ENCODE measurements at places on chromosomes 12 and 14.

- no peak for DNase-seq
Observed at GRCh38 chr14:78152201-78153063, 17.7 kb upstream of the NRXN3 start.

DNA sequence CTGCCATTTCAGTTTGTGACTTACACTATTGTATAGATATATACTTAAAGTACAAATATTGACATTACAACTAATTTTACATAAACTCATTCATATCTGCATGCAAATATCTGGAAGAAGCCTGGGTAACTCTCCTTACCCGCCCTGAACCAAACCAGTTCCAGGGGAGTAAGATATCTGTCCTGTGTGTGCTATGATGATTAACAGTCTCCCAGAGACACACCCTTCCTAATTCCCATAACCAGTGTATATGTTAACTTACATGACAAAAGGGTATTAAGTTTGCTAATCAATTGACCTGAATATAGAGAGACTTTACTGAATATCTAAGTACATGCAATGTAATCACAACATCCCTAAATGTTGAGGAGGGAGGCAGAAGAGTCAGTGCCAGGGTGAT lies 23.0 kb downstream of the PRB3 start:
- DNase-seq: no peak

DNA sequence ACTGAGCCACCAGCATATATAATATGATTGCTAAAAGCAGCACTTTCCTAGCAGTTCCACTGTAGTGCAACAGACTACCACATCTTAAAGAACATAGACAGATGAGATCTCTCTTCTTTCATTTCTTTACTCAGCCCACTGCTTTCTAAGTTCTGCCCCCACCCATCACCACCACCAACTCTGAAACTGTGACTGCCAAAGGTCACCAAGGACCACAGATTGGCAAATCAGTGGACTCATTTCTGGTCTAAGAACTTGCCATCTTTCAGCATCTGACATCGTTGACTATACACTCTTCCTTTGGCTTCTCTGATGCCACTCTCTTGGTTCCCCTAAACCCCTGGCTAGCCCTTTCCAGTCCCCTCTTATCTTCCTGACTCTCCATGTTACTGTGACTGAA lies 38.4 kb downstream of the IFNG start:
- DNase-seq: no peak

- DNase-seq: no peak
Observed at GRCh38 chr12:97182769-97183168, 275.7 kb downstream of the NEDD1 start.

- DNase-seq: no peak
Observed at GRCh38 chr12:124756166-124756565, 107.5 kb downstream of the SCARB1 start.

DNA sequence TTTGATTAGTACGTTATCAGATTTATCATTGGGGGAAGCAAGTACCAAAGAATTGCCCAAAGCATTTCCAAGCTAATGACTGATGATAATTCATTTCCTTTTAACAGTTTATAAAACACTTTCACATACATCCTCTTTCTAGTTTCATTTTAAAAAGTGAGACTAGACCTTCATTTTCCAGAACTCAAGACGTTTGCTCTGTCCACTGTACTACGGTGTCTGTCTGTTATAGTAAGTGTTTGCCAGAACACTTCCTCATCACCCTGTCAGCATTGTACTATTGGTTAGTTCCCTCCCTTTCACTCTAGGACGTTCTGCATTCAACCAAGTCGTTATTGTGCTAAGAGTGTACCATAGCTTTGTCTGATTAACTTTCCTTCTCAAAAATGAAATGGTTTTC lies 81.7 kb upstream of the TMEM263 start:
- no peak for DNase-seq

GRCh38 chr14:71204231-71204630 lies 297.0 kb downstream of the PCNX1 start:
- no peak for DNase-seq

DNA sequence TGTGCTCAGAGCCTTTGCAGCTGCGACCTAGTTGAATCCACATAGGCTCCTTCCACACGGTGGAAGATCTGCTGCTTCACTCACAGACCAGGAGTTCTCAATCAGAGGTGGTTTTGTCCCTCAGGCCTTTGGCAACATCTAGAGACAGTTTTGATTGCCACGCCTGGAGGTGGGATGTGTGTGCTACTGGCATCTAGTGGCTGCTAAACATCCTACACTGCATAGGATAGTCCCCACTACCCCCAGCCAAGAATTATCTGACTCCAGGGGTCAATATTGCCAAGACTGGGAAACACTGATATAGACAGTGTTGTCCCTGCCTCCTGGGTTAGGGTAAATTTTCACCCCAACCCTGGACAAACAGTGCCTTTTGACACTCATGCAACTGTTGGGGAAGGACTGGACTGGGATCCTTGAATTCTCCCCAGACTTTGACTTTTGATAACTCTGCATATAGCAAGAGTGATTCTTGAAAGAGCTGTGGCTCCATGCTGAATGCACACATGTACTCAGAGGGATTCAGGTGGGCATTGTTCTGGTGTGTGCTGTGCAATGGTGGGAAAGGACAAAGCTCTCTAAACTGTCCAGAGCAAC lies 39.8 kb downstream of the BAZ2A start:
- DNase-seq: no peak

DNA sequence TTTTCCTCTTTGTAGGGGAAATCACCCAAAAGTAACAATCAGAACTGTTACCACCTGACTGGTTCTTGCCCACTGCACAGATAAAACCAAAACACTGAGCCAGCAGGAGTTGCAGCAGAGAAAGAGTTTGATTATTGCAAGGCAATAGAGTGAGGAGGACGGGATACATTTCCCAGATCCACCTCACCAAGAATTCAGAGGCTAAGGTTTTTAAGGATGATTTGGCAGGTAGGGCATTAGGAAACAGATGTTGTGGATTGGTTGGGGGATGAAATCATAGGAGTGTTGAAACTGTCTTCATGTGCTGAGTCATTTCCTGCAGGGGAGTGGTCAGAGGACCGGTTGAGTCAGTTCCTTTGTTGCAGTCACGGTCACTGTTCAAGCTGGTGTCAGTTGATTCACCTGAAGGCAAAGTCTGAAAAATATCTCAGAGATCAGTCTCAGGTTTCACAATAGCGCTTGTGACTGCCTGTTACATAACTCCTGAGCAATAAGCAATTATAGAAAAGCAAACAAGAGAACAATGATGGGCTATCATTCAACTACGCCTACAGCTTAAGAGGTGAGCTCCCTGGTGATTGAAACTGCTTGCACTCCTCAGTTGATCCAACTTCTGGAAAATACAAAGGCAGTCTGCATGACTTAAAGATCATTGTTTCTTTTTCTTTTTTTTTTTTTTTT lies 20.3 kb upstream of the AMN1 start:
- peak; percentile 100 for DNase-seq
